ENCODE measurements at places on chromosomes 2 and 18. TPM values are rescaled to one million over a fixed set of nuclear protein-coding genes. Genes with fewer than 3 reads are reported as not detected.

ACP1 gene
- 97.5 TPM for total RNA-seq

CCDC68 gene
- 16.5 TPM for total RNA-seq

TWIST2 gene
- total RNA-seq, result 12.9 TPM

SERPINB7 gene
- total RNA-seq, result not detected

MPV17 gene
- total RNA-seq, result 77.1 TPM

CHRNG gene
- total RNA-seq, result not detected

SPAG16 gene
- 63.2 TPM for total RNA-seq

DSG4 gene
- total RNA-seq, result not detected

- no peak for DNase-seq
These were observed 54.3 kb upstream of the COL3A1 start for GRCh38 chr2:188919824-188920223.

DNA sequence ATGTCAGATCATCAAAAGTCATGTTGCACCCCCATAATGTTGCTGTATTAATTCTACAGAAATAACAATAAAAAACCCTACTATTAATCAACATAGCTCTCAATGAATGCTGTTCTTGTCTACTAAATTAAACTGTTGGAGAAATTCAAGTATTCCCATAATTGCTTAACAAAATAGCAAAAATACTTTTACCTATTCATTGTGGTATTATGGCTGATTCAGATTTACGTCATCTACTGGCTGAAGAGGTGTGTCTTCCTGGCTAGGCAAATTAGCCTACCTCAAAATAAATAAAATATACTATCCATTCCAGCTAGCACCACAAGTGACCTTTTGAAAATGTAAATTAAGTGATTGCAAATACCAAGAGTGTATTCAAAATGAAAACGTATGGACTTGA, 249.4 kb downstream of the MEIS1 start:
- no peak for DNase-seq

DNA sequence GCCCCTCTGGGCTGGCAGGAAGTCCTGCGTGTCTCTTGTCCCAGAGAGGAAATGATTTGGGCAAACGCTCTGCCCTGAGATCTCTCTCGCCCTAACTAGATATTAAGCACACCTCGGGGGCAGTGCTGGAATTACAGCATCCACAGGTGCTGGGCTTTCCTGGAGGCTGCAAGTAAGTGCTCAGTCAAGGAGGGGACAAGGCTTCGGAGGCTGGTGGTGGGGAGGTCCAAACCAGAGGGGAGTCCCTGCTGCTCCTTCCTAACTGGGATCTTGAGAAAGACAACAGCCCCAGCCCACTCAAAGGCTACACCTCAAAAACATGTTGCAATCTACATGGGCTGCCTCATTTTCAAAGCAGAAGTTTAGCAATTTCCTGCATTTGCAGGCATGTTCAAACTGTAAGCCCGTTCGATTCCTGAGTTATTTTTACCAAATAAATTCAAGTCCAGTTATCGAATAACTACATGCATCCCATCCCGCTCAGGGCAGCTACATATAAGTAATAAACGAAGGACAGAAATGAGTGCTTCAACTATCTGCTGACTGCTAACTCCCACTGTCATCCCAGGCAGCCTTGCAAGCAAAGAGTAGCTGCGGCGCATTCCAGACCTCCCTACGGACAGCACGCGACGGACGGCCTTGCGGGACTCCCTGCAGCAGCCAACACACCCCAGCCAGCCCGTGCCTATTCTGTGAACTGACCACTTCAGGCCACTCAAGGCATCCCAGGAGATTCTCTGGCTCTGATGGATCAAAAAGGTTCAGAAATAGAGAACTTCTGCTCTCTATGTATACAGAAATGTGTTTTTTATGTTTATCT, 27.5 kb downstream of the ZNF516 start:
- DNase-seq, result no peak

DNA sequence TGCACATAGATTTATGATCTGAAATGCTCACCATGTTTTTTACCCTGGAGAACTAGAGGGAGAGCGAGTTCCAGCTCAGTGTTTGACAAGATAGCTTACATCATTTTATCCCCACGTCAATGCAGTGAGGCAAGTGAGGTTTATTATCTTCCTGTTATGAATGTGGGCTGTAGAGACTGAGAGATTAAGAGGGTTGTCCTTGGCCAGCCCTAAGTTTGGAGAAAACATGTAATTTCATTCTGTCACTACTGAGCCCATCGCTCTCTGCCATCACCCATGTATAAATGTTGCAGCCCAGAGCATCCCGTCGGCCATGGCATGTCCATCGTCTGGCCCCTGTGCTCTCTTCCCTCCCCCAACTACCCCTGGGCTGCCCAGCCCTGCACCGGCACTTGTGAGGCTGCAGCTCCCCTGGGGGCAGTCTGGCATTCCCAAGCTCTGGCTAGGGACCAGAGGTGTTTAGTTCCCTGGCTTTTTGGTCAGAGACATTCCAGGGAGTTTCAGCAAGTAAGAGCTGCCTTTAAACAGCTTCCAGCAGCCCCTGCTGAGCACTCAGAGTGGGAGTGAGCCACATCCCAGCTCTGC, 136.7 kb downstream of the ANTXR1 start:
- DNase-seq, result peak; percentile 59

- DNase-seq, result no peak
These were observed 191.3 kb downstream of the RPRM start for GRCh38 chr2:153287109-153287801.

GRCh38 chr2:50922506-50922905, 109.4 kb downstream of the NRXN1 start:
- no peak for DNase-seq

DNA sequence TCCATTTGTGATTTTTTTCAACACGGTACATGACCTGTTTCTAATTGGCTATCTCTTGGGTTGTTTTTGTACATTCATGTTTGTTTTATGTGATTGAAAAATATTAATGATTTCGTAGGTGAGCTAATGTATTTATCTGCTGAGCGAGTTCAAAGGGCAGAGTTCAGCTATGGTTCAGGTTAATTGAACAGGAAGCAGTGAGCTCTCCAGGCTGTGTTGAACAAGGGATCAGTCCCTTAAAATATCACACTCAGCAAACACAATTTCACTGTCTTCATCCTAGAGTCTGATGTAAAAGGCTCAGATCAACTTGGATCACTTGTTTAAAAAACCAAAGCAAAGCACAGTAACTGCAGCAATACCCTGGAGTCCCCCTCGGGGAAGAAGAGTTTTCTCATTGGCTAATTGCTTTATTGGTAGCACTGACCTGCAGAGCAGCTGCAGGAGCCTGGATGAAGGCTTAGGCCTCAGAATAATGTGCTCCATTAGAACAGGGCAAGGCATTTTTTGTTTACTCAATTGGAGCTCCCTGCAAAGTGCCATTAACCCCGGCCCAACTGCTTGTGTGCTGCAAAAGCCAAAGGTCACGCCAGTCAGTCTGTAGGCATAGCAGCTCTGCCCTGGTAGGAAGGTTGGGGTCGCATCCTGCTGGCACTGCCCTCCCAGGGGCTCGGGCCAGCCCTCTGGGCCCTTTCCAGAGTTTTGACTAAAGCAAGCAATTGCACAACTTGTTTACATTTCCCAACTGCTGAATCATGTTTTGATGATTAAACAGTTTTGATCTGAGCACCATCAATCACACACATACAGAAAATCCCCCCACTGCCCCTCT, 10.5 kb downstream of the ONECUT2 start:
- DNase-seq, result no peak

- DNase-seq, result no peak
These were observed 18.9 kb upstream of the KLHL23 start for GRCh38 chr2:169714699-169715098.

- DNase-seq, result peak; percentile 14
These were observed 29.2 kb upstream of the ATP6V1B1 start for GRCh38 chr2:70906439-70907005.

DNA sequence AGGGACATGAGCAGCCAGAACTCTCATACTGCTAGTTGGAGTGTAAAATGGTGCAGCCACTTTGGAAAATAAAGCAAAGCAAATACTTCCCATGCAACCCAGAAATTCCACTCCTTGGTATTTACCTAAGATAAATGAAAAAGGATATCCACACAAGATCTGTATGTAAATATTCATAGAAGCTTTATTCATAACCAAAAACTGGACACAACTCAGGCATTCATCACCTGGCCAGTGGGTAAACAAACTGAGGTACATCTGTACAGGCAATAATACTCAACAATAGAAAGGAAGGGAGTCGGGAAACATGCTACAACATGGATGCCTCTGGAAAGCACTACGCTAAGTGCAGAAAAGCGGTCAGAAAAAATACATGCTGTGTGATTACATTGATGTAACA, 2.5 kb upstream of the LOXHD1 start:
- DNase-seq, result no peak

DNA sequence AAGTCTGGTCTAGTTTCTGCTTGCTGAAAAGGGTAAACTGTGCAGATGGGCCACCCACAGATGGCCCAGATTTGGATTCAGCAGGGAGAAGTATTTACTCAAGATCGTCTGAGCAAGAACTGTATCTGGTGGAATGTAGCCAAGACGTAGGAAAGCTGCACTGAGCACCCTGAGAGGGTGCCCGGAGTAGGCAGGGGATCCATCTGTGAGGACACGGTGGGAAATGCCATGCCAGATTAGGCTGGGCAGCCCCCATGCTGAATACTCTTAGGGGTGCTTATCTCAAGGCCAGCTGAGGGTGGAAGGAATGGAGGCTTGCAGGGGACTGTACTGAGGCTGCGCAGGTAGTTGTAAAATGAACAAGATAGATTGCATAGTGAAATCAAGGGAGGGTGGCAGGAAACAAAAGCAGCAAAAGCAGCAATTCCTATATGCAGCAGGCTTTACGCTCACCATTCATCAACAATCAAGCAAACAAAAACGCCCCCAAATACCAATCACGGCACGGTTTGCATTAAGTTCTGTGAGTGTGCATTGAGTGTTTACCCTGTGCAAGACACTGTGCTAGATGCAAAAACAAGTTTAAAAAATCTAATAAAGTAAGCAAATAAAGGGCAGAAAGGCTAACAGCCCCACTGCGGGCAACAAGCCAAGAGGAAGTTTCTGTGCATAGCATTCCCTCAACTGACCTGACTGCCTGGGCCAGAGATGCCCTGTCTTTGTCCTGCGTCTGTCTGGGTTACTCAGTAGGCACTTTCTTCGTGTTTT, 32.2 kb upstream of the LPIN2 start:
- DNase-seq, result peak; percentile 82

- DNase-seq, result no peak
These were observed 81.3 kb downstream of the LIMS1 start for GRCh38 chr2:108615480-108616090.

GRCh38 chr2:64352292-64352691, 101.7 kb upstream of the LGALSL start:
- DNase-seq, result no peak

DNA sequence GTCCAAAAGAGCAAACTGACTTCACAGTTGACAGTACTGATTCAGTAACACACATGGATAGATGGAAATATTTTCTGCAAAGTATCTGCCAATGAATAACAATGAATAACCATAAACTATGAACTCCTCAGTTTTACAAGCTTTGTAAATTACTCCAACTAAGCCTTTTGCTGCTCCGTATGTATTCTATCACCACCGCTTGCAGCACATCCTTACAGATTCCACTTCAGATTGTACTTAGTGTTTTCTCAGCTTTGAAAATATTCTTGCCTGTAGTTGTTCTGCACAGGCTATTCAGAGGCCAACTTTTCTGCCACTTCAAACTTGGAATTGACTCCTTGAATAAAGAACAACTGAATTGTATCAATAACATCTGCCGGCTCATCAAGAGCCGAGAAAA, 36.2 kb downstream of the TLK1 start:
- no peak for DNase-seq

DNA sequence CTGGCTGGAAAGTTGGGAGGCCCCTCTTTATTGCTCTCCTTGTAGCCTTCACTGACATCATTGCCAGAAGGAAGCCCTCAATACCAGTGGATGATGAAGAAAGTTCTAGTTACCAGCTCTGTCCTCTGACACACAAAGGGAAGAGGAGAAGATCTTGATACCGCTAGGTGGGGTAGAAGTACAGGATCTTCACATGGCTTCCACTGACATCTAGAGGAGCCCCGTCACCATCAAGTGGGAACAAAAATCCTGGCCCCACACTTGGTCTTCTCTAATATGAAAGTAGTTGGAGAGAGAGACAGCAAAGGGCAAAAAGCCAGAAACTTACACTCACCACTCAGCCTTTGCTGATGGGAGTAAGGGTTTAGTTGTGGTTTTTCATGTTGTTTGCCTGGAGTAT, 12.4 kb downstream of the XIRP2 start:
- DNase-seq, result no peak

DNA sequence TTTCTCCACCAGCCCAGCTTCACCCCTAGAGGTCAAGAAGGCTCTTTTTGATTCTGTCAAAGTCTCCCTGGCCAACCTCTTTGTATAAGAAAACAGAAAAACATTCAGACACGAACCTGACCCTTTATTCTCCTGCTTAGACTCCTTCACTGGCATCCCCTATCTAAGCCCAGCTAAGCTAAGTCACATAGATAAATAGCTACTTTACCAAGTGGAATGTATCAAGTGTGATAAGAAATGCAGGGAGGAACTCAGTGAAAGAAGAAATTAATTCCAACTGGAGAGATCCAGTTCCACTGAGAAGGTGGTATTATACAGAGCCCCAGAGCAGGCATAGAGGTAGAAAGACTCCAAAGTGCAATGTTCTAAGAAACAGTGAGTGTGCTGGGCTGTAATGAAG, 489.5 kb downstream of the TNS1 start:
- DNase-seq, result no peak
